CD4-positive, CD25-positive, alpha-beta regulatory T cell (primary cell): ENCODE measurements at places on chromosomes 2 and 18.

- no peak for DNase-seq
Measured at GRCh38 chr2:136920652-136921333, 155.4 kb downstream of the THSD7B start.

- DNase-seq, result no peak
Measured at GRCh38 chr2:86786001-86786536, 4.6 kb downstream of the CD8A start.

- no peak for DNase-seq
Measured at GRCh38 chr2:213022987-213023386, 128.4 kb downstream of the IKZF2 start.

- DNase-seq, result no peak
Measured at GRCh38 chr2:180115675-180116074, 108.6 kb upstream of the CWC22 start.

- DNase-seq, result no peak
Measured at GRCh38 chr2:235747786-235748091, 253.9 kb downstream of the AGAP1 start.

DNA sequence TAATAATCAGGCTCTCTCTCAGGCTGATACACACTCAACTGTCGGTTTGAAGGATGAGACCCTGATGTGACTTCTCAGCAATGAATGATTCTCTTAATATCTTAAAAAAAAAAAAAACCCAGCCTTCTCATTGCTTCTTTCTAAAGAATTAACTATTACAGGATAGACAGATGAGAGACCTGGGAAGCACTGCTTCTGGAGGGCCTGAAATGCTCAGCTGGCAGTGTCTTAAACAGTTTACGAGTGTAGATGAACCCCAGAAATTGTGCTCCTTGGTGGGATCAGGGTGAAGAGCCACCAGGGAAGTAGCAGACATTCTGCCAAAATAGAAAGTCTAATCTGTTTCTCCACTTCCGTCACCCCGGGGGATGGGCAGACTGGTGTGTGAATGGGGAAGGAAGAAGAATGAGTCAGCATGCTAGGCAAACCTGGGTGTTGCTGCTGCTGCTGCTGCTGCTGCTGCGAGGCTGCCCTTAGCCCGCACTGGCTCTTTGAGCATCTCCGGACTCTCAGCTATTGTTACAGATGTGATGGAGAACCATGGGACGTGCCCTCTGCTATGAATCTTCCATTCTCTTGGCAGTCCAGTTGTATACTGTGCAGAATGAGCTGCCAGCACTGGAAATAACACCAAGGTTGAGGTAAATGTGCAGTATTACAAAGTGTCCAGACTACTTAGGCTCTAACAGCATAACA lies 158.4 kb downstream of the SETBP1 start:
- peak; percentile 42 for DNase-seq

- no peak for DNase-seq
Measured at GRCh38 chr2:29317077-29317517, 201.9 kb downstream of the CLIP4 start.

DNA sequence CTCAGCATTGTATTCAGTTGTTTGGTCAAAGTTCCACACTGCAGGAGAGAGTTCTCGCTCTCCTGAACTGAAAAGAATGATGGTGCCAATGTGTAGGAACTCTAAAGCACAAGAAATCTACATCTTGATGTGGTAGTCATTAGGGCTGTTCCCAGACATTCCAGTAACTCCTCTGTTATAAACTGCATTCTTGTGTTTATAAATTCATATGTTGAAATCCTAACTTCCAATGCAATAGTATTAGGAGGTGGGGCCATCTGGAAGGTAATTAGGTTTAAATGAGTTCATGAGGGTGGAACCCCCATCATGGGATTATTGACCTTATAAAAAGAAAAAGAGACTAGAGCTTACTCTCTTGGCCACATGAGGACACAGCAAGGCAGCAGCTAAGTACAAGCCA lies 239.6 kb downstream of the CDH20 start:
- DNase-seq, result no peak

DNA sequence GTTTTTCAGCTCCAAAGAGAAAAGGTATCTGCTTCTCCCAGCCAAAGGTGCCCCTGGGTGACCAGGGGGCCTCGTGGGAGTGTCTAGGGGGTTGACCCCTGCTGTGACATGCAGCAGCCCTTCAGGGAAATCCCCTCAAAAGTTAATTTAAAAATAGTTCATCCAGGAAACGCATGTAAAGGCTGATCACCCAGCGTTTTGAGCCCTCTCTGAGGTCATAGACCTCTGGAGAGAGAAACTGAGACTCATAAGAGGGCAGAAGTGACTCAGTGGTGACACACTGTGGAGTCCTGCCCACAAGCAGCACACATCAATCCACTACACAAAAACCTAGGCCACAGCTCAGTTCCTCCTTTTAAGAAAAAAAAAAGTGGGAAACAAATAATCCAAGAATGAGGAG lies 11.9 kb downstream of the GAL3ST2 start:
- DNase-seq, result no peak

- DNase-seq, result no peak
Measured at GRCh38 chr18:13280070-13280795, 61.7 kb downstream of the LDLRAD4 start.

GRCh38 chr2:28390746-28391563 lies 1.7 kb upstream of the FOSL2 start:
- DNase-seq, result peak; percentile 34

- DNase-seq, result no peak
Measured at GRCh38 chr18:70333757-70334156, 44.9 kb downstream of the SOCS6 start.

- DNase-seq, result no peak
Measured at GRCh38 chr2:80288576-80288975, 16.0 kb downstream of the LRRTM1 start.

- DNase-seq, result no peak
Measured at GRCh38 chr2:134392442-134393074, 138.7 kb downstream of the MGAT5 start.

GRCh38 chr2:233422050-233422639 lies 67.9 kb downstream of the DGKD start:
- peak; percentile 94 for DNase-seq

DNA sequence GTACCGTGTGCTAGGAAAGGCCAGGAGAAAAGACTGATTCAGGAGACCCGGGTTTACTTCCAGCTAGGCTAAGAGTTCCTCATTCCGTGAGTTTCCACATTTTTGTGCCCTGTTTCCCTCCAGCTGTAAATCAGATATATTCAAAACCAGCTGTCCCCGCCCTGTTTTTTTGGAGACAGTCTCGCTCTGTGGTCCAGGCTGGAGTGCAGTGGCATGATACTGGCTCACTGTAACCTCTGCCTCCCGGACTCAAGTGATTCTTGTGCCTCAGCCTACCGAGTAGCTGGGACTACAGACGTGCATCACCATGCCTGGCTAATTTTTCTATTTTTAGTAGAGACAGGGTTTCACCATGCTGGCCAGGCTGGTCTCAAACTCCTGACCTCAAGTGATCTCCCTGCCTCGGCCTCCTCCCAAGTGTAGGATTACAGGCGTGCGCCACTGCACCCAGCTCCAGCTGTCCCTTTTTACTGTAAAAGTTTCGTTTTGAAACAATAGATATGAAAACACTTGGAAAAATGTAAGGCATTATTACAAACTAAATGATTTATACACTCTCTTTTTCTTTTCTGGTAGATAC lies 112.8 kb upstream of the SEC11C start:
- no peak for DNase-seq

GRCh38 chr2:196959734-196960338 lies 33.3 kb upstream of the PGAP1 start:
- DNase-seq, result no peak

DNA sequence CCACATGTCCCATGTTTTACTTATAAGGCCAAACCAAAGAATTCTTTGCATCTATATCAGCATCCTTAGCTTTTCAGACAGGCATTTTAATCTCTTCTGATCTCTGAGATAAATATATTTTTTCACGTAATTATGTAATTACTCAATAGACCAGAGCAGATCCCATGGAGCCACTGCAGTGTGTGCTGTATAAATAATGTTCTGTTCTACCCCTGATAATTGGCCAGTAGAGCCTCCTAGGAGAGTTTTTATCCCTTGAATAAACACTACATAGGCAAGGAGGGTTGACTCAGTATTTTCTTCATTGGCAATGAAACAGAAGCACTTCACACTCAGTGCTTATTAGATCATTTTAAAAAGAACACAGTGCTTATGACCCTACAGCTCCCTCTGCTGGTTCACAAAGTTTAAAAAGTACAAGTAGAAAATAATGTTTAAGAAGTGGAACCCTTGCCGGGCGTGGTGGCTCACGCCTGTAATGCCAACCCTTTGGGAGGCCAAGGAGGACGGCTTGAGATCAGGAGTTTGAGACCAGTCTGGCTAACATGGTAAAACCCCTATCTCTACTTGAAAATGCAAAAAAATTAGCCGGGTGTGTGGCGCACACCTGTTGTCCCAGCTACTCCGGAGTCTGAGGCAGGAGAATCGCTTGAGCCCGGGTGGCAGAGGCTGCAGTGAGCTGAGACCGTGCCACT lies 91.9 kb downstream of the PPP1R1C start:
- DNase-seq, result no peak

GRCh38 chr2:123080331-123080730 lies 944.8 kb upstream of the CNTNAP5 start:
- DNase-seq, result no peak

- DNase-seq, result no peak
Measured at GRCh38 chr2:7452110-7452876, 535.1 kb downstream of the RNF144A start.

DNA sequence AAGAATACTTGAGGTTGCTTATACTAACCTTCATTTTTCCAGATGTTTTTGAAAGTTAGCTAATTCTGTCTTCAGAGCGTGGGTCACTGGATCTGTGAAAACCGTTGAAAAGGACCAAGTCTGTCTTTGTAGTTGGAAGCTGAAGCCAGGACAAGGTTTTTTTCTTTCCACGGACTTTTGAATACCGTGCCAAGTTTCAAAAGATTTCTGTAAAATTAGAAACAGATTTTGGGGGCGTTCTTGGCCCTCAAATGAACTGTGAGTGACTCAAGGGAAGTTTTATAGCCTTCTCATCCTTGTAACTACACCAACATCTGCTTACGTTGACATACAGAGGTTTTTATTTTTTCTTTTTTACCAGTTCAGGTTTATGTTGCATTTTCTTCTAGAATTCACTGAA lies at the start of gene FAP:
FAP (minus strand) TSS at position 152 of the 400 bp plus-strand sequence; CDS start at position 34, 118 bp downstream.
- DNase-seq, result no peak
